Choroid plexus epithelial cell (primary cell): ENCODE measurements at places on chromosomes 5 and 9.
A peak's percentile ranks its signal among the peaks of the same experiment; 100 is the strongest.

DNA sequence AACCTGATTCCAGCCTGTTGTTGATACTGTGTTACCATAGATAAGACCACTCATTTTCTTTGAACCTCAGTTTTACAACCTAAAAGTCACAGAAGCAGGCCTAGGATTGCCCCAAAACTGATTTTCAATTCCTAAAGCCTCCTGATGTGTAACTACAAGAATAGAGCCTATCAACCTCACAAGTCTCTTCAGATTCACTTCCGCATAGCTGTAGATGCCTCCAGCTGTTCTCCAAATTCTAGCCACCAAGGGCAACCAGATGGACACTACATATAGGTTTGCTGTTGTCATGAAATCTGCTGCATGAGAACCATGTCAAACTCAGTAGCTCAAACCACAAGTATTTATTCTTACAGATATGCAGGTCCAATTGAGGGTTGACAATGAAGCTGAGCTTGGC is 143.5 kb downstream of the SPATA31D1 start:
- DNase-seq = no peak

DNA sequence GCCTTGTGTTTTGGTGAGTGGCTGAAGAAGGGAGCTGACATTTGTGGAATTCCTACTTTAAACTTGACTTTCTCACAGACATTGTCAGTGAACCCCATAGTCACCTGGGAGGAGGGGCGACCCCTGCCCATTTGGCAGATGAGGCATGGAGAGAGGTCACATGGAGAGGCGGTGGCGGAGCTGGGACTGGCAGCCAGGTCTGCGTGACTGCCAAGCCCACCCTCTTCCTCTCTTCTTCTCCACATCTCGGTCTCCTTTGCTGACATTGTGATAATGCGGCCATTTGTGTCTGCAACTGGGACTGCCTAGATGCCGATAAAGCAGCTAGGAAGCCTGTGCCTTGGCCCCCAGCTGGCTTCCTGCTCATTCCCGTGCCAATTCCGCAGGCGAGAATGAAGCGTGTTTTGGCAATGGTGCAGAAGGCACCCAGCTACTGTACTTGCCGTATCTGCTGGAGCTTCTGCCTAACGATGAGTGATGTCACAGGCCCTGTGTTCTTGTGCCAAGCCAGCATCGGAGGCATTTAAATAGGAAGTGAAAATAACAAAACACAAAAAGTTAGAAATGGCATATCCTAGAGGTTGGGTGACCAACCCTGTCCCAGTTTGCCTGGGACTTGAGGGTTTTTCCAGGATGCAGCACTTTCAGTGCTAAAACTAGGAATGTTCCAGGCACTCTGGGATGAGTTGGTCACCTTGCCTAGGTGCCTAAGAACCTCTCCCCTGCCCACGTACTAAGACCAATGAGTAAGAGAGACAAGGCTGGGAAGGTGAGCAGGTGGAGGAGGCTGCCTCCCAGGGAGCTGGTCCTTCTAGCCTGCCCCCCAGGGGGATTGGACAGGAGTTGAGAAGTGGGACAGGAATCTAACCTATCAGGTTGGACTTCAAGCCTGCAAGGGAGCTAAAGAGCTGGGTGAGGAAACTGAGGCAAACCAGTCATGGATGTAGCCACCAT is 23.6 kb downstream of the OLFML2A start:
- DNase-seq = peak; percentile 23

DNA sequence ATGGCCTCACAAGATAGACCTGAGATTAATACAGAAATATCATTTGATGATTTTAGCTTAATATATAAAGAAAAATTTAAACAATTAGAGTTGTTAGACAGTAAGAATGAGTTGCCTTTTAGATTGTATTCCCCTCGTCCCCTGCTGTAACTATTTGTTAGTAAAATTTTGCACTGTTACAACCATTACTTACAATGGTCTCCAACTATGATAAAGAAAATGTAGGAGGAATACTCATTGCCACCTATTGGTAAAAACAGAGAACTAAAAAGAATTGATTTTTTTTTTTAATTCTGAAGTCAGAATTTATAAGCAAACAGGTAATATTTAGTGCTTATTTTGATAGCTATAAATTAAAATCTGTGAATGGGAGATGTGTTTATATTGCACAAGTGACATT is 937.6 kb downstream of the TLE4 start:
- peak; percentile 14 for DNase-seq

- DNase-seq = peak; percentile 91
These were observed 150.1 kb downstream of the OSTF1 start for GRCh38 chr9:75238311-75238976.

DNA sequence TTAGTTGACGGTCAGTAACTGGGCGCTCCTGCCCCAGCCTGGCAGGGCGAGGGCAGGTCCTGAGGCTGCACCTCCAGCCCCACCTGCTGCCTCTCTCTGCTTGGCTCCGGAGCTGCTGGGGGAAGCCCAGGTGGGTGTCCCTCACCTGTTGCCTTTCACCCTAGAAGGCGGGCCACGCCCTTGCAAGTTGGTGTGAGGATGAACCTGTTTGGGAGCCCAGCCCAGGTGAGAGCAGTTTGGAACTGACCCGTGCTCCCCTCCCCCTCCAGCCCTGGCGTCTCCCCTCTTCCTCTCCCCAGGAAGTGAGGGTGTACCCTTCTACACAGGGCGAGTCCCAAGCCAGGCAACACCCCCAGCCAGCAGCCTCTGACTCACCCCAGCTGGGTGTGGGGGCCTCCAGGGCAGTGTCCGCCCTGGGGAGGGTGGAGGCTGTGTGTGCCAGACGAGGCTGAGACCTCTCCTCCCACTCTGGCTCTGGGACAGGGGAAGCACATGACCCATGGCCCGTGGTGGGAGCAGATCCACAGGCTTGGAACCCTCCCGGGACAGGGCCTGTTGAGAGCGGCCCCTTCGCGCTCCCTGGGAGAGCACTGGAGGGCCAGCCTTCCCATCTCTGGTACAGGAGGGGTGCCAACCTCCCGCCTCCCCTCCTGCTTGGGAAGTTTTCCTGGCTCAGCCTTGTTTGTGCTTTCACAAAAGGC is 10.4 kb downstream of the LRRC8A start:
- DNase-seq = peak; percentile 84

DNA sequence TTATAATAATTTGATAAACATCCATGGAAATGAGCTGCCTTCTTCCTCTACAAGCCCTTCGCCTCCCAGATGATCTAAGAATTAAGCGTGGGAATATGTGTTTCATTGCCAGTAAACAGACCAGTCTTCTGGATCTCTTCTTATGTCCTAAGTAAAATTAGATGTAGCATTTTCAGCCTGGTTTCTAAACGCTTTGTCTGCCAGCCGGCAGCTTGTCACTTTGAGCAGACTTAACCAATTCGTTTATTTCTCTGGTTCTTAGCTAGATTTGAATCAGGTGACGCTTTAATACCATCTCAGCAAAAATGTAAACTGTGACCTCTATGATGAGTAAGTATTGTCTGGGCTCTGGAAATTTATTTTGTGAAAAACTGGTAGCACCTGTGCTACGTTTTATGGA is 380.6 kb upstream of the NUDT12 start:
- DNase-seq = no peak

DNA sequence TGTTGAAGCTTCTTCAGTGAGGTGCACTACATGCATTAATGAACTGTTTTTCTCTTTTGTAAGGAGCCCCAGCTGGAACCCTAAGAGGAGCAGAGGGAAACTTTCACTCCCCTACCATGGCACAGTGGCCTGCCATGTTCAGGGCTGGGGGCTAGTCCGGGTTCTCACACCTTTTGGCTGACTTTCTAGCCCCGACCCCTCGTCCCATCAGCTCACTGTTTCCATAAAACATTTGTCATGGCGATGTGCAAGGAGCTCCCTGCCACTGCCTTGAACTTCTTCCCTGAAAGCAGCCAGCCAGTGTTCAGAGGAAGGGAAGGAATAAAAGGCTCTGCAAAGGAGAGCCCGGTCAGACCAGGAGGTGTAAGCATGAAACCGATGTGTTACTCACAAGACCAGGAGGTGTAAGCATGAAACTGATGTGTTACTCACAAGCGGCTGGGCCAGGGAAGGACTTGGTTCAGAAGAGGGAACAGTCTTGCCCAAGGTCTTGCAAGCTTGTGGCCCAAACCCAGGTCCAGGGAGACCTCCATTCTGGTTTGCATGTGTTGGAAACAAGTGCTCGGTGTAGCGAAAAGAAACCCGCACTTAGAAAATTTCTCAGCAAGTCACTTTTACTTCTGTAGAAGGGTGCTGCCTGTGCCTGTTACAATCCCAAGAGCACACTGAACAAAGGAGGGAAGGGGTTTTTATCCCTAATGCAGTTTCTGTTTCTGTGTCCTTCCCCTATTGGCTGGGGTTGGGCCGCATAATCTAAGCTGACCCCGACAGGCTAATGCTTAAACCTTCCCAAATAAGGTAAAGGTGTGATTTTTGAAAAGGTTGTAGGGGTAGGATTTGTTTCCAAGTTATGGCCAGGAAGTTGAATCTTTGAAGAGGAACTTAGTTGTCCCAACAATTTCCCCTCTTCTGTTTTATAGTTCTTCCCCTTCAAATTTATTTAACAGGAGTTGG is 3.4 kb upstream of the ABO start:
- no peak for DNase-seq

GRCh38 chr5:93279296-93279963 is 301.6 kb downstream of the NR2F1-AS1 start:
- DNase-seq = no peak

GRCh38 chr5:9125852-9126251 is 420.0 kb downstream of the SEMA5A start:
- DNase-seq = no peak

- no peak for DNase-seq
These were observed 191.7 kb downstream of the AOPEP start for GRCh38 chr9:94918038-94918753.

DNA sequence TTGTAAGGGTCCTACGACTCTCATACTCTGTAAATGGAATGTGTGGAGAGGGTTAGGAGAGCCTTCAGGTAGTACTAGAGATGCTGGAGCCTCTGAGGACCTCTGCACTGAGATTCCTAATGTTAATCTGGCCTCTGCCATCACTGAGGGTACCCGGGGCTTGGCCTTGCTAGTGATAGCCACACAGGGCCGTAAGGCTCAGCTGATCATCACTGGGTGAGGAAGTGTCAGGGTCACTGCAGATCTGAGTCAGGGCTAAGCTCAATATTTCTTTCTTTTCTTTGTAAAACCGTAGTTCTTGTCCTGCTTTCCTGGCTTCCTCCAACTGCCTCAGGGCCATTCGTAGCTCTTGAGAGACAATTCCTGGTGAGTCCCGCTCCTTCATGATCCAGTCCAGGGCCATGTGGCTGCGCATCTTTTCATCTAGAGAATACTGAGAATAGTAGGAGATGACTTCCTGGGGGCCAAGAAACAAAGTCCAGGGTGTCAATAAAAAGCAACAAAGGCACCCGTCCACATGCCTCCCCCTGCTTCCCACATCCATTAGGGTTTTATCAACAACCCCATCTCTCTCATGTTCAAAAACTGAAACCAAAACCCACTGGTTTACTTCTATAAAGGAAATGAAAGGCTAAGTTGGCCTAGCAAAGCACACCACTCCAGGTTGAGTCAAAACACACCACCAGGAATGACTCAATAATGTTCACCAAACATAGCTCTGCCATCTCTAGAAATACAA is 47.7 kb downstream of the LIX1 start:
- DNase-seq = no peak
